ENCODE measurements at places on chromosomes 16 and 17.

DNA sequence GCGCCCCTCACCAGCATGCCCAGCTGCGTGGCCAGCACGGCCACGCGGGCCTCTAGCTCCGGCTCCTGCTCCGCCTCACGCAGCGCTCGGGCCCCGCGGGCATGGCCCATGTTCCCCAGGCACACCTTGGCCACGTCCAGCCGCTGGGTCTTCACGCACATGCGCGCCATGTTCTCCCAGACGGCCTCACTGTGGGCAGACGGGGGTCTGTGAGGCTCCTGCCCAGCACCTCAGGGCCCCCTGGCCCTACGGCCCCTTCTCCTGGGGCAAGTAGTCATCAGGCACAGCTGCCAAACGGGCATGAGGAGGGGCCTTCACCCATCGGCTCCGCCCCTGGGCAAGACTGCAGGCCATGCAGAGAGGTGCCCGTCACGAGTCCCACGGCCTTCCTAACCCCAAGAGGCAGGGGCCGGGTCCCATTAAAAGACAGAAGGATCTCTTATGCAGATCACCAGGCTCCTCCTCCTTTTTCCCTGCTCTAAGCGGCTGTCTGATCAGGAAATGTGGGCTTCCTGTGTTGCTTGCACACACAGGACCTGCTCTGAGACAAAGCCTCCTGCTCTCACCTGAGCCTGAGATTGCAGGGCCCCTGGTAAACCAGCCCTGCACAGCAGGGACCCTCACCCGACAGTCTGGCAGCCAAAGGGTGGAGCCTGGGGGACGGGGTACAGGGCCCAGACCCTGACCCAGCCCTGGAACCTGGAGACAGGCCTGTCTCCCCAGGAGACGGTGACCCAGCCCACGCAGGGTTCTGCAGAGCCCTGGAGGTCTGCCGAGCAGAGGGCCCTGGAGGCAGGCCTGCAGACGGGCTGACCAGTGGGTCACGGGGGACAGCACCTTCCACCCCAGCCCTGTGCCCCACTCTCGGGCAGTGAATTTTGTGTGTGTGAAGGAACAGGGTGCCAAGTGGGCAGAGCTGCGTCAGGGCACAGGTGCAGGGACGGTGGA lies 6.6 kb upstream of the TMEM204 start:
- DNase-seq, result peak; percentile 32

- DNase-seq, result no peak
Measured at GRCh38 chr17:28473542-28473941, at the start of gene SLC13A2. Gene SLC13A2 (plus strand): TSS chr17:28473644. CDS start chr17:28473713, 69 bp downstream.

- DNase-seq, result no peak
Measured at GRCh38 chr17:47707056-47707804, 13.3 kb downstream of the TBKBP1 start.

DNA sequence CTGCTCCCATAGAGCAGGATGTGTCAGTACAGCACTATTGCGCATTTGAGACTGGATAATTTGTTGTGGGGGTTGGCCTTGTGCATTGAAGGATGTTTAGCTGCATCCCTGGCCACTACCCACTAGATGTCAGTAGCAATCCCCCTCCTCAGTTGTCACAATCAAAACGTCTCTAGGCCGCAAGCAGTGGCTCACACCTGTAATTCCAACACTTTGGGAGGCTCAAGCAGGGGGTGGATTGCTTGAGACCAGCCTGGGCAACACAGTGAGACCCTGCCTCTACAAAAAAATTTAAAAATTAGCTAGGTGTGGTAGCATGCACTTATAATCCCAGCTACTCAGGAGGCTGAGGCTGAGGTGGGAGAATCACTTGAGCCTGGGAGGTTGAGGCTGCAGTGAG lies 48.4 kb downstream of the CENPV start:
- no peak for DNase-seq

DNA sequence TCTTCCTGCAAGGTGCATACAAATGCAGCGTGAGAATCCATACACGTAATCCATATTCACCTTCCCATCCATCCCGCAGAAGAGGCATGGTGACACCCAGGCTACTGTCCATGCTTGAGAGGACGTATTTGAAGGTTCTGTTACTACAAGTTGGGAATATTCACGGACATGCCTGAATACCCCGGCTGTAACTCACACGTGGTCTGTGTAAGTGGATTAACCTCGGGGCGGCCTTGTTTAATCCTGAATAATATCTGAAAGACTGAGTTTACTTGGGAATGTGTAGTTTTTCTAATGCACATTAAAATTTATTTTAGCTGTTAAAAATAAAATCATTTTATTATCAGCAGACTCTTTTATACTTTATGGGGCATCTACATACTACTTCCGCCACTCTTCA lies 13.1 kb downstream of the CPSF4L start:
- DNase-seq, result no peak

DNA sequence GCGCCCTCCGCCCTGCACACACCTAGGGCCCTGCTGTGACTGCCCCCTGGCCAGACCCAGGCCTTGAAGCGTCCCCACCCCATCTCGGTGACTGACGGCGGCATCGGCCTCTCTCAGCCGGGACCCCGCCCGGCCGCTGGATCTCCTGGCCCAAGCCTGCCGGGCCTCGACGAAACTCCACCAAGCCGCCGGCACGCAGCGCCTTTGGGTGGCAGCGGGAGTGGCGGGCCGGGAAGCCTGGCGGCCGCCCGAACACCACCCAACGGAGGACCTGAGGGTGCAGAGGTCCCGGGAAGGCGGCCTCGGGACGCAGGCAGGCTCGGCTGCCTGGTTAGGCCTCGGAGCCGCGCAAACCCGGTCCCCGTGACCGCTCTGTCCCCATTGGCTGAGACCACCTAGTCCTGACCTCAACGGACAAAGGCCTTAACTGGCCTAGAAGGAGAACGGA lies 12.0 kb upstream of the TMEM97 start:
- no peak for DNase-seq

DNA sequence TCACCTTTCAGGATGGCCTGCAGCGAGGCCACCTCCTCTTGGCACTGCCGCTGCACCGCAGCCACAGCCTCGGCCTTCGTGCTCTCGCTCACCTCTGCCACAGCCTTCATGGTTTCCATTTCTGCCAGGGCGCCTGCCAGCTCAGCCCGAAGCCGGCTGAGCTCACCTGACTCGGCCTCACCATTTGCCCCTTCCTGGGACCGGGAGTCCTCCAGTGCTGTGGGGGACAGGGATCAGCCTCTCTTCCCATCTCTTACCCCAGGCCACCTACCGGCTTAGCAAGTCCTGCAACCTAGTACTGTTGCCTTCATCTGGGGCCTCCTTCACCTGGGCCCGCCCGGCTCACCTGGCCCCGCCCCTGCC lies 658 bp downstream of the RABEP2 start:
- DNase-seq, result no peak

GRCh38 chr17:8210761-8211458 lies 535 bp upstream of the AURKB start:
- no peak for DNase-seq

- no peak for DNase-seq
Measured at GRCh38 chr16:56783344-56783743, 53.4 kb downstream of the NUP93 start.

DNA sequence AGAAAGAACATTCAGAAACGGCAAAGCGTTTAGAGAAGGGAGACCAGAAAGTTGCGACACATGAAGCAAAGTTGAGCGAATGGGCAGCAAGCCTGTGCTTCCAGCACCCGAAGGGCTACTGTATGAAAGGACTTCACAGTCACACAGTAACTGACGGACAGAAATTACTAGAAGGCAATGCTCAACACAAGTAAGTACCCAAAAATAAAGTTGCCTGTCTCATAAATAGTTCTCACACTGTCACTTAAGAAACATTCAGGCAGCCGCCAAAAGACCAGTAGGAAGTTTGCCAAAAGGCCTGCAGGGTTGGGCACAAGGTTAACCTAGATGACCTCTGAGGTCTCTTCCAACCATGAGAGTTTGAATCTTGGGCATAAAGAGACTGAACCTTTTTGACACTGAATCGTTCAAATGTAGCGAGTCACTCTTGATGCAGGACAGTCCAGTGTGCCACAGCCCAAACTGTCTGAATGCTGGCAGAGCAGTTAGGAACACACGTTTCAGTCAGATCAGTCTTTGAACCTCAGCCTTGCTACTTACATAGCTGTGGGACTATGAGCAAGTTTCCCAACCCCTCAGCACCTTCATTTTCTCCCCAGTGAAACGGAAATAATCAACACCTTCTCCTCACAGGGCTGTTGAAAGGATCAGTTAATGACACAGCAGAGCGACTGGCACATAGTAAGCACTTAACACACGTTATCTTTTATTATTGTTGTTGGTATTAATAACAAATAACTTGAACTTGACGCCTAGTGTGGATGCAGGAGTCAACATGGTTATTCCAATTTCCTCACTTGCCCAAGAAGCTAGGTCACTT lies 10.4 kb downstream of the NCBP3 start:
- DNase-seq, result no peak

- no peak for DNase-seq
Measured at GRCh38 chr16:53576210-53576609, 73.2 kb upstream of the AKTIP start.

DNA sequence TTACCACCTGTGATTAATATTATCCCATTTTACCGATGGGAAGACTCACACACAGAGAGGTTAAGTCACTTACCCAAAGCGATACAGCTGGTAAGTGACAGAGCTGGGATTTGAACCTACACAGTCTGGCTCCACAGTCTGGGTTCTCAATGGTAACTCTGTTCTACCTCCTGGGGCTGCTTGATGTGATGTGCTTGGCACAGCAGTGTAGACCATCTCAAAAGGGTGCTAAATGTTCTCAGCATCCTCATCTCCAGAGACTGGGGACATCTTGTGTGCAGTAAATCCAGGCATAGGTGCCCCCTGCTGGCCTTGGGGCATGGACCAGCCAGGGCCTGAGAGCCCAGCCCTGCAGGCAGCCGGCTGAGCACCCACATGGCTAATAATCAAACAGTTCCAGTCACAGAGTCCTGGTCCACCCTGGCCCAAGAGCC lies 15.4 kb upstream of the KATNB1 start:
- peak; percentile 55 for DNase-seq

GRCh38 chr16:28166394-28167208 lies 45.2 kb downstream of the XPO6 start:
- no peak for DNase-seq

DNA sequence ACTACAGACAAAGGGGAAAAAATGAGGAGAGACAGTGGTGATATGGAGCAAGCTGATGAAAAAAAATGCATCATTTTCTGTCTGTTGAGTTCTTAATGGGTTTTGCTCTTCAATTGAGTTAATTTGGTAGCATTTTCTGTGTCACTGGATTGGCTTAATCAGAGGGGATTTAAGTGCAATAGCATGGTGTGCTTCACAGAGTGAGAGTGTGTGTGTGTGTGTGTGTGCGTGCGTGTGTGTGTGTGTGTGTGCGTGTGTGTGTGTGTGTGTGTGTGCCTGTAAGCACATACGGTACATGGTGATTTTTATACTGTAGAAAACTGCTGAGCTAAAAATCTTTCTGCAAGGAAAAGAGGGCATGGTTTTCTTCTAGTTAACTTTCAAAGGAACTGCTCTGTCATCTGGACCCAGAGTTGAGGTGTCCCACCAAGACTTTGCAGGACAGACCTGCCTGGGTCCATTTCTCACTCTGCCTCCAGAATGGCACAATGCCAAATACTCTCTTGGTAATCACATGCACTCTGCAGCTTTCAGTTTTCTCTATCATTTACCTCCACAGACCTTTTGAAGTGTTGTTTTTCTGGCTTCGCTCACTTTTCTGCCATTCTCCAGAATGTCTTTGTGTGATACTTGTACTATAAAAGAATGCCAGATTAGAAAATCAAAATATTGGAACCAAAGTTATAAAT lies 952.6 kb upstream of the SOX9 start:
- no peak for DNase-seq

GRCh38 chr16:73915140-73915539 lies 381.5 kb upstream of the PSMD7 start:
- DNase-seq, result no peak

GRCh38 chr17:77893144-77894044 lies 65.1 kb upstream of the TNRC6C start:
- no peak for DNase-seq

DNA sequence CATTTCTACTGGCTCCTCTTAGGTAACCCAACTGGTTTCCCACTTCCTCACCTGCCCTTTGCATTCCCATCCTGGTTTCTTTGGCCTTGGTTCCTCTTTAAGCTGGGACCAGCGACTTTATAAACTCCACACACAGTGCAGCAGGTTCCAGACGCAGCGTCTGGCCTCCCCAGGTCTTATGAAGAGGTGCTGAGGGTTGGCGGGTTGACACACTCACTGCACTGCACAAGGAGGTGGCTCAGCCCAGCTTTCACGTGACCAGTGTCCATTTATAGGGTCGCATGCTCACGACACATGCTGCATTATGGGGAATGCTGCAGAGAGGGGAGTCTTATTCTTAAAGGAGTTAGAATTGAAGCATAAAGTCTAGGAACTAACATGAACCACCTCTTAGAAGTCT lies 70.8 kb downstream of the ZFHX3 start:
- no peak for DNase-seq

GRCh38 chr16:6946106-6946505 lies 386.5 kb upstream of the RBFOX1 start:
- DNase-seq, result no peak

DNA sequence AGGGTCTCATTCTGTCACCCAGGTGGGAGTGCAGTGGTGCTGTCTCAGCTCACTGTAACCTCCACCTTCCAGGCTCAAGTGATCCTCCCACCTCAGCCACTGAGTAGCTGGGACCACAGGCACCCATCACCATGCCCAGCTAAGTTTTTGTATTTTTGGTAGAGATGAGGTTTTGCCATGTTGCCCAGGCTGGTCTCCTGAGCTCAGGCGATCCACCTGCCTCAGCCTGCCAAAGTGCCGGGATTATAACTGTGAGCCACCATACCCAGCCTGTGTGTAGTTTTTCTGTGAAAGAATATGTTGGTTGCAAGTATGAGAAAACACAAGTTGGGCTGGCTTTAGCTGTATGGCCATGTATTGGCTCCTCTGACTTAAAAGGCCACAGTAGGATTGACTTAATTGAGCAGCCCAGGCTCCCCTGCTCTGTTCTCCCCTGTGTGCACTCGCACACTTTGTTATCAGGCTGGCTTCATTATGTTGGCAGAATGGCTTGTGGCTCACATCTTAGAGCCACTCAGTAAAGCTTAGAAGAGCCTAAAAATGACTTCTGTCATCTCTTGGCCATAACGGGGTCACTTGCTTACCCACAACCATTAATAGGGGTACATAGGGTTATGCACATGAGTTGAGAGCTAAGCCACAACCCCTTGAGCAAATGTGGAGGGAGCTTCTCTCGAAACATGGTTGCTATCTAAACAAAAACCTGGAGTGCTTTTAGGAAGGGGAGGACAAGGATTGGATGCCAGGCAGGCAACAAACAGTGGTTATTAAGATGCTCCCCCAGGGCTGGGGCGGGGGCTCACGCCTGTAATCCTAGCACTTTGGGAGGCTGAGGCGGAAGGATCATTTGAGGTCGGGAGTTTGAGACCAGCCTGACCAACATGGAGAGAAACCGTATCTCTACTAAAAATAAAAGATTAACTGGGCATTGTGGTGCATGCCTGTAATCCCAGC lies 6.1 kb downstream of the HAPSTR1 start:
- no peak for DNase-seq

DNA sequence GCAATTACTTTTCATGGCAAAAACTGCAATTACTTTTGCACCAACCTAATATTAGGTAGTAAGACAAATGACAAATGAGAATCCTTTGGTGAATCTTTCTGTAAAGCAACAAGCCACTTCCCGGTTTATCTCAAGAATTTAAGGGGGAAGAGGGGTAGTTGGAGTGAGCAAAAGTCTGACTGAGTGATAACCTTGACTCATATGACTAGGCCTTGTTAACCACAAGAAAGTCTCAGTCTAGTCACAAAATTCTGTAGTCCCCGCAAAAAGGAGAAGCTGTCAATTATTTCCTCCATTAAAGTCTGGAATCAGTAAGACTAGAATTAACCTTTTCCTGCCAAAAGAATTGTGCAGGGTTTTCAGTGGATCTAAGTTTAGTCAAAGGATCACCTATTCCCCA lies 72.2 kb upstream of the GNAO1 start:
- DNase-seq, result no peak

GRCh38 chr16:82755570-82756282 lies 129.0 kb downstream of the CDH13 start:
- no peak for DNase-seq
